ENCODE measurements at places on chromosomes 11 and 22.

GRCh38 chr22:24992946-24993345 lies 40.4 kb downstream of the KIAA1671 start:
- no peak for DNase-seq

DNA sequence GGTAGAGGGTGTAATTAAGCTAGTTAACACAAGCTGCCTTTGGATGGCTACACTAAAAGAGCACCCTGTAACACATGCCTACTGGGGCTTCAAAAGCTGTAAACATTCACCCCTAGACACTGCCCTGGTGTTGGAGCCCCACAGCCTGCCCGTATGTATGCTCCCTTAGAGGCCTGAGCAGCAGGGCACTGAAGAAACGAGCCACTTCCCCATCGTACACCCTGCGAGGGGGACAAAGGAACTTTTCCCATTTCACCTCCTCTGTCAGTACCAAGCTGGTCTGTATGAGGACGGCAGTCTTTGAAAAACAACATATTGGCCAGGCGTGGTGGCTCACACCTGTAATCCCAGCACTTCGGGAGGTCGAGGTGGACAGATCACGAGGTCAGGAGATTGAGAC lies 77.0 kb downstream of the MAML2 start:
- no peak for DNase-seq

DNA sequence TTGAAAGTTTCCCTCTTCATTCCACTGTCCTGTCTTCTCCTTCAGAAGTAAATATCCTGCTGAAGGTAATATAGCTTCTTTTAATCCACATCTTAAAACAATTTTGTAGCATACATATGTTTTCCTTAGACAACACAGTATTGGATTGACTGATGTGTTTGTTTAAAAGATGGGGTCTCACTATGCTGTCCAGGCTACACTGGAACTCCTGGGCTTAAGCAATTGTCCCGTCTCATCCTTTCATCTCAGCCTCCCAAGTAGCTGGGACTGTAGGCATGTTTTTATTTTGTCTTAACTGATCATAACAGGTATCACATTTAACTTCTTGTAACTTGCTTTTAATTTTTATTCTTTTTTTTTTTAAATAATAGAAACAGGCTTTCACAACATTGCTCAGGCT lies 55.9 kb downstream of the MRTFA start:
- DNase-seq: no peak

DNA sequence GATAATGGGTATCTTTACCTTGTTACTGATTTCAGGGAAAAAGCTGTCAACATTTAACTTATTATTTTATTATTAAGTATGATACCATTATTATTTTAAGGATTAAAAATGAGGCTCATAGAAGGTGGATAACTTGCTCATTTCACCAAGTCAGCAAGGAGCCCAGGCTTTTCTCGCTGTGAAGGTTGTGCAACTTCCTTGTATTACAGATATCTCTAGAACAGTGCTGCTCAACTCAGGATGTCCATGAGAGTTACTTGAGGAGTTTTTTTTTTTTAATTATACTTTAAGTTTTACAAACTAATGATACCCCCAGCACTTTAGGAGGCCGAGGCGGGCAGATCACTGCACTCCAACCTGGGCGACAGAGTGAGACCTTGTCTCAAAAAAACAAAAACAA lies 98.2 kb downstream of the INSC start:
- DNase-seq: no peak

GRCh38 chr11:8867931-8868631 lies 42.9 kb upstream of the AKIP1 start:
- DNase-seq: no peak

DNA sequence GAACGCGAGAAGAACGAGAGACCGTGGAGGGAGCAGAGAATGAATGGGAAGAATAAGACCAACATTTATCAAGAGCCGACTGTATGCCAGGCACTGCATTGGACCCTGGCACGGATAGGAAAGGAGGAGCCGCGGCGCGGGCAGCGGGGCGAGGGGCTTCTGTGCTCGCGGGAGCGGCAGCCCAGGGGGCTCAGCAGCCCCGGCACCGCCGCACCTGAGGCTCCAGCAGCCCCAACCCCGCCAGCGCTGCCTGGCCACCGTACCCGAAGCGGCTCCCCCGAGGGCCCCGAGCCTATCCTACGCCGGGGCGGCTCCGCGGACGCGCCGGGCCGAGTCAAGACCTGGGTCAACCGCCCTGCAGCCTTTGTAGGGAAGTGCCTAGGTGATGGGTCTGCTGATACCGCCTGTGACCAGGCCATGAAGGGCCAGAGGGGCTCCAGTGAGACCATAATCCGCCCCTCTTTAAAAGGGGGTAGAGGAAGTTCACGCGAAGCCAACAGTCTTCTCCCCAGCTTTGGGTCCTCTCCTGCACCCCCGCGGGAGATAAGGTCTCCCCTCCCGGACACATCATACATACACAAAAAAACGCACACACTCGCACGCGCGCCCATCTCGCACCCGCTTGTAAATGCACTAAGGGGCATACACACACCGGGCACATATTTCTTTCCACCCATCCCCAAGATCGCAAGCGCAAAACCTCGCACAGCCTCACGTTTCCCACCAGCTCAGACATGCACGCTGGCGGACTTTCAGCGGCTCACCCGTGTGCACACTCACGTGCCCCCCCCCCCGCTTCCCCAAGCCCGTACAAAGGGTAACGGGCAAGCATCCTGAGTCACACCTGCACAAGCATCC lies 935 bp upstream of the RTN4RL2 start:
- DNase-seq: no peak

- no peak for DNase-seq
Observed at GRCh38 chr22:37559521-37559900, 769 bp upstream of the CDC42EP1 start.

DNA sequence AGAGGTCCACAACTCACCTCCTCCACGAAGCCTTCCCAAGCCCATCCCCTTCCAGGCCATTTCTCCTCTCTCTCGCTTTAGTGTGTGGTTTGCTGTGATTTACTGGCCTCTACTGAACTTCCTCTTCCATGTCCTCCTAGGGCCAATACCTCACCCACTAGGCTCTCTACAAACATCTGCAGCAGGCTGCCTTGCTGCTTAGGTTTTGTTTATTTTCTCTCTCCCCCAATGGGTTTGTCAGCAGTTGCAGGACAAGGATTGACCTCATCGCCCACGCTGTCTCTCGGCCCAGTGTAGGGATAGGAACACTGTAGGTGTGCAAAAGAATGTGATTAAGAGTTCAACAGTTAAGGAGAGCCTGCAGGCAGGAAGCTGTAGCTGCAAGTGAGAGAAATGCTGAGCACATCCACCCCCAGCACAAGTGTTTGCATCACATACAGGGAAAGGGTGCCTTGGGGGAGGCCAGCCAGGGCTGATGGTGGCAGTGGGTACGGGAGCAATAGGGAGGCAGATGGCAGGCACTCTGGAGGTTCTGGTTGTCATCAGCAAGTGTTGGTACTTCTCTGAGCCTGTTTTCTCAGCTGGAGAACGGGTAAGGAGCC lies 1.4 kb downstream of the PC start:
- DNase-seq: no peak

- no peak for DNase-seq
Observed at GRCh38 chr11:35850191-35850590, 93.7 kb upstream of the LDLRAD3 start.

DNA sequence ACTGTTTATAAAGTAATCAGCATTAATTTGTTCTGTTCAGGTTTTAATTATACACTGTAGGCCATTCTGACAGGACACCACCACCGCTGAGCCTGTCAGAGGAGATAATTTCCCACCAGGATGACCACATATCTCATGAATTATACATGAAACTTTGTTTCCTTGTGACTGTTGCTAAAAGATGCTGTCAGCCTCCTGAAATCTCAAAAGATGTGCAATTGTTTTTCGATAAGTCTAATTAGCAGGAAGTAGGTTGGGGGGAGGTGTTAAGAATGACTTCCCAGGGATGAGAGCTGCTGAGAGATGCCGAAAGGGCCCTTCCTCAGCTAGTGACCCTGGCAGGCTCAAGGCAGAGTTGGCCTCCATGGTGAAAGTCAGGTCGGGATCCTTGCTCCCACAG lies 485.4 kb downstream of the SOX6 start:
- DNase-seq: no peak

DNA sequence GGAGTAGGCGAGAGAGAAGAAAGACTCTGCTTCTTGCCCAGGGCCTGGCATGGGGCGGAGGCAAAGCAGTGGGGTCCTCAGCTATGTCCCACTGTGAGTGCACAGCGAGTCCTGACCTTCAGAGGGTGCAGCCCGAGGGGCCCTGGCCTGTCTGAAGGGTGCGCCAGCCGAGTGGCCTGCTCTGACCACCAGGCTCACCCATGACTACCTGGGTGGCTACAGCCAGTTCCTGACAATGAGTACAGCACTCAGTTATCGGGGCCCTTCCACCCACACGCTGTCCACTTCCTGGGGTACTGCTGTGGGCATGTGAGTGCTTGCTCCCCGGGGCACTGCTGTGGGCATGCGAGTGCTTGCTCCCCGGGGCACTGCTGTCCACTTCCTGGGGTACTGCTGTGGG lies 74.1 kb upstream of the B3GAT1 start:
- no peak for DNase-seq

DNA sequence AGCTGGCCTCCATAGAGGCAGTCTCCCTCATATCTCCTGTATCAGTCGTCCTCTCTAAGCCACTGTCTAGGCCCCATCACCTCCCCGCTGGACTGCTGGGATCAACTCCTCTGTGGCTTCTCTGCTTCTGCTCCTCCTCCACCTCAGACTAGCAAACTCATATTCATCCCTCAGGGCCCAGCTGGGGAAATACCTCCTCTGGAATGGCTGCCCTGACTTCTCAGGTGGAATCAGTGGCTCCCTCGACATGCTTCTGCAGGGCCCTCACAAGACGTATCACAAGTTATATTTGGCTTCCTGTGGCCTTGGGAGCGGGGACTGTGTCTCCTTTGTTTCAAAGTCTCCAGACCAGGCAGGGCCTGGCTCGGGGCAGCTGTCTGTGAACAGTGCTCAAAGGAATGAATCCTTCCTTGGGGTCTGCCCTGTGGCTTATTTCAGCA lies 10.0 kb downstream of the SLC29A2 start:
- DNase-seq: no peak

DNA sequence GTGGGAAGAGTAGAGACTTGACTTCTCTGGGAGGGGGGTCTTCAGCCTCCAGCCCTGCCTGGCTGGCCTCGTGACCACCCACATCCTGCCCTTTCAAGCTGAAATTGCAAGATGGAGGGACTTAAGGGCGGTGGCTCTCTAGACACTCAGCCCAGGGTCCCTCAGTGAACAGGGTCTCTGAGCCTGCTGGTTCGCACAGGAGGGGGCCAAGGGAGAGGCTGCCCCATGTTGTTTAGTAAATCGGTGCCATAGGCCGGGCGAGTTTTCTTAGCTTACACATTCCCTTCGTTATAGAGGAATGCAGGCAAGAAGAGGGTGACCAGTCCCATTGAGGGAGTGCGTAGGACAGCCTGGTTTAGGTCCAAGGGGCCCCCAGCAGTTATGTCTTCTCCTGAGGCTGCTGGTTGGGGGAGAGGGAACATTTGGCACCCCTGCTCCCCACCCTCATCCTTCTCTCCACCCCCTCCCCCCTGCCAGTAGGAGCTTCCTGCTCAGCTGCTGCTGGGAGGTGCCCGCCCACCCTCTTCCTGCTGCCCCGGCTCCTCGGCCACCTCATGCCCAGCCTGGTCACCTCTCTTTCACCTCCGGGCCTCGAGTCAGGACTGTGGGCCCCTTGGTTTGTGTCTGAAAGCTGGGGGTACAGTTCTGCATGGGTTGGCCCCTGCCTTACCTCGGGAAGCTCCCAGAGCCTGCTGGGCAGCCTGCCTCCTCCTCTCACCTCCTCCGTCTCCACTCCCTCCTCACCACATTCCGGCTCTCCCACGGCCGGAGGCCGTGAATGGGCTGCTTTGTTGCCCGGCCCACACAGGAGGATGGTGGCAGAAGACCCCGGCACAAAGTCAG lies 3.9 kb downstream of the FRMD8 start:
- DNase-seq: no peak

- DNase-seq: no peak
Observed at GRCh38 chr22:50061141-50061823, 3.2 kb upstream of the TTLL8 start.

DNA sequence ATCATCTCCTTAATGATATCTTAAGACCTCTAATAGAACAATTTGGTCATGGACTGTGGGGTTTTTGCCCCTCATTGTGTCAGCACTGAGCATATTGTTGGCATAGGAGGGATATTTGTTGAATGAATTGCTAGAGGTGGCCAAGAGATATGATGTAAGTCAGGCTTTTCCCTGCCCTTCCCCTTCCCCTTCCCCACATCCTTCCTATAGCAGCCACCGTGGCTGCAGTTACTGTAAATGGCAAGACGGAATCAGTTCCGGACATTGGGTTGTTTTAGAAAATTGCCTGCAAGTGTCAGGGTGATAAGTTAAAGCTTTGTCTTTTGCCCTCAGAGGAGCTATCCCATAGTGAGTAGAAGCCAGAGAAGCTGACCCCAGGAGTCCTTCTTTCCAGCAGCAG lies 23.0 kb downstream of the LIMK2 start:
- no peak for DNase-seq

DNA sequence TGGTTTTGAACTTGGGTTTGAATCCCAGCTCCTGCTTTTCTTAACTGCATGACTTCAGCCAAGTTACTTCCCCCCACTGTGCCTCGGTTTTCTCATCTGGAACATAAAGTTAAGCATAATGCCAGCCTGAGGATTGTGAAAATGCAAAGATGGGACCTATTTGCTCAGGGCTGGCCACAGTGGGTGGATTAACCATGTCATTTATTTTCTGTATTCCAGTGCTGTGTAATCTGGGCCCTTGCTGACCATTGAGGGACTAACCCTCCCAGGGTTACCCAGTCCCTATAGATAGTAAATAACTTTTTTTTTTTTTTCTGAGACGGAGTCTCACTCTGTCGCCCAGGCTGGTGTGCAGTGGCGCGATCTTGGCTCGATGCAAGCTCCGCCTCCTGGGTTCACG lies 1.5 kb upstream of the VPREB3 start:
- no peak for DNase-seq
